ENCODE measurements at places on chromosomes 7 and 10.

GRCh38 chr7:7868572-7868899 is 100.1 kb upstream of the GLCCI1 start:
- peaks cover 2% of the 10 kb centered on the region for H3K36me3 ChIP-seq
- no peaks in the 10 kb centered on the region for H3K27me3 ChIP-seq
- peaks cover under 1% of the 10 kb centered on the region for H3K4me1 ChIP-seq
- no peak overlapping the region for H3K4me3 ChIP-seq
- DNase-seq = no peak
- no peak overlapping the region for H3K27ac ChIP-seq

DNA sequence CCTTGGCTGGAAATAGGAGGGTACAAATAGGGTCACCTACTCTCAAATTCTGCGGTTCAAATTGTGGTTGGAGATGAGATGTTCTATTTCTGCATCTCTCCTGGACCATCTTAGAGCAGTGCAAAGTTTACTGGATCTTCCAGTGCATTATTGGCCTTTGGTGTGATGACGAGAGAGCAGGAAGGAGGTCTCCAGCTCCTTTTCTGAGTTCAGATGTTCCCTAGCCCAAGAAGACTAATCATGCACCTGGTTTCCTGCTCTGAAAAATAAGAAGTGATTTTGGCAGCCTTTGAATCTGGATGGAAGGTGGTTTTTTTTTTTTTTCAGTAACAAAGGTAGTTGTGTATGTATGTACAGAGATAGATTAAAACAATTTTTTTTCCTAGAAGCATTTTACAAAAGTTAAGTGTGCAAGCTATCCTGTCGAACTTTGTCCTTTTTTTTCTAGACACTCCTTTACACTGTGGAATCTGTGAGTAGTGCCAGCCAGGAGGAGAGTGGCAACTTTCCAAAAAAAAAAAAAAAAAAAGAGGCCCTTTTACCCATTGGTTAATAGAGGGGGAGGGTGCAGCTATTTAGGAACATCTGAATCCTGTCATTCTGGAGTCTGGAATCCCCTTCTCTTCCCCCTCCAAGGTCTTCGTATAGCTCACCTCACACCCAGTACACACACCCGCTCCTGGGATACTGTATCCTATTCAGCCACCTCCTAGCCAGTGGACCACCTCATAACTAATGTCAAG is 26.3 kb downstream of the PAPSS2 start:
- H3K4me1 ChIP-seq = no peaks in the 10 kb centered on the region
- H3K4me3 ChIP-seq = no peak overlapping the region
- H3K36me3 ChIP-seq = peaks cover 5% of the 10 kb centered on the region
- no peak for DNase-seq
- H3K27me3 ChIP-seq = peaks cover 30% of the 10 kb centered on the region
- no peak overlapping the region for H3K27ac ChIP-seq

DNA sequence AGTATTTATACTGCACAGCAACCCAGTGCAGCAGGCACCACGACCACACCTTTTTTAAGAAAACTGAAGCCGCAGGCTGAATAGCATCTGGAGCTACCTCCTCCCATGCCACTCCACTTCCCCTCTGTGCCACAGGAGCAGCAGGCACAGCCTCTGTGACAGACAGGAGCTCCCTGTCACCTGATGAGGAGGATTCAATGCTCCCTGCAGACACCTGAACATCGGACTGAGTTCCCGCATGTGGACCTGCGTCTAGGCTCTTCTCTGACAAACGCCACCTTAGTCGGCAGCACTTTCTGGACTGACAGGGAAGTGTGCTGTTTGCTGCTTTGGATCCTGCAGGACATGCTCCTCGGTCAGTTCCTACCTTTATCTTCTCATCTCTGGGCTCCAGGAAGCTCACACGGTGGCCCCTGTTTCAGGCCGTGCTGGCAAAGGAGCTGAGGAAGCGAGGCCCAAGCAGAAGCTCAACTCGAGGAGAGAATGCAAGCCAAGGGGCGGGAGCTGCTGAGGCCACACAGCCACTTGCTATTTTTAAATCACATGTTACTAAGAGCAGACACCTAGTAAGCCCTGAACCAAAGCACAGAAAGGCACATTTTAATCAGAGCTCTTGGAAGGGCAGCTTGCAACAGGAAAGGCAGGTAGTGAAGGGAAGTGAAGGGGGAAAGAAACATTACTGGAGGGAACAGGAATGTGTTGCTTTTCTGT is 56.6 kb downstream of the VOPP1 start:
- H3K4me1 ChIP-seq = peaks cover 59% of the 10 kb centered on the region
- H3K4me3 ChIP-seq = peak overlapping the region; percentile 77
- peaks cover 16% of the 10 kb centered on the region for H3K36me3 ChIP-seq
- peak overlapping the region; percentile 91 for H3K27ac ChIP-seq
- DNase-seq = no peak

- peaks cover 39% of the 10 kb centered on the region for H3K4me1 ChIP-seq
- DNase-seq = peak; percentile 65
- no peaks in the 10 kb centered on the region for H3K27me3 ChIP-seq
- H3K4me3 ChIP-seq = peak overlapping the region; percentile 7
Measured at GRCh38 chr7:157299613-157300368, 37.0 kb upstream of the DNAJB6 start.

All from T-helper 17 cell (primary cell).